ENCODE measurements at places on chromosomes 1 and 21. TPM values are rescaled to one million over a fixed set of nuclear protein-coding genes. Genes with fewer than 3 reads are reported as not detected.

- no peak for DNase-seq
Observed at GRCh38 chr1:18877282-18877681, 17.8 kb upstream of the TAS1R2 start.

DNA sequence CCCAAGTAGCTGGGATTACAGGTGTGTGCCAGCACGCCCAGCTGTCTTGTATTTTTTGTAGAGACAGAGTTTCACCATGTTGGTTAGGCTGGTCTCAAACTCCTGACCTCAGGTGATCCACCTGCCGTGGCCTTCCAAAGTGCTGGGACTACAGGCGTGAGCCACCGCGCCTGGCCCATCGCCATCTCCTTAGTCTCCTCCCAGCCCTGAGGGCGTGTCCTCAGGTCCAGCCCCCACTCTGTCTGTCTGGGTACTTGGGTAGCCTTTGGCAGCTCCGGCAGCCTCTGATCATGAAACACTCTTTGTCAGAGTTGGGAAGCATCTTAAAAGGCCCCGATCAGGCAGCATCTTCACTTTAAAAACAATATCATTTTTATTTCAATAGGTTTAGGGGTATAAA lies 90.3 kb upstream of the DISP3 start:
- no peak for DNase-seq

DNA sequence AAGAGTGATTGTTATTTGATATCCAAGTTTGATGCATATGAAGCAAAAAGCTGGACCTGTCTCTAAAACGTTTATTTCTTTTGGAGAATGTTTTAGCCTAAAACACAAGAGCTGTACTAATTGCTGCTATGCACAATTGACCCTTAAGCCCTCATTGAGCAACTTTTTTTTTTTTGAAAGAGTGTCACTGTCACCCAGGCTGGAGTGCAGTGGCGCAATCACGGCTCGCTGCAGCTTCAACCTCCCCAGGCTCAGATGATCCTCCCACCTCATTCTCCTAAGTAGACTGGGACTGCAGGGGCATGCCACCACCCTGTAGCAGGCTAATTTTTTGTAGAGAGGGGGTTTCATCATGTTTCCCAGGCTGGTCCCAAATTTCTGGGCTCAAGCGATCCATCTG lies 129.1 kb downstream of the PIK3R3 start:
- no peak for DNase-seq

DNA sequence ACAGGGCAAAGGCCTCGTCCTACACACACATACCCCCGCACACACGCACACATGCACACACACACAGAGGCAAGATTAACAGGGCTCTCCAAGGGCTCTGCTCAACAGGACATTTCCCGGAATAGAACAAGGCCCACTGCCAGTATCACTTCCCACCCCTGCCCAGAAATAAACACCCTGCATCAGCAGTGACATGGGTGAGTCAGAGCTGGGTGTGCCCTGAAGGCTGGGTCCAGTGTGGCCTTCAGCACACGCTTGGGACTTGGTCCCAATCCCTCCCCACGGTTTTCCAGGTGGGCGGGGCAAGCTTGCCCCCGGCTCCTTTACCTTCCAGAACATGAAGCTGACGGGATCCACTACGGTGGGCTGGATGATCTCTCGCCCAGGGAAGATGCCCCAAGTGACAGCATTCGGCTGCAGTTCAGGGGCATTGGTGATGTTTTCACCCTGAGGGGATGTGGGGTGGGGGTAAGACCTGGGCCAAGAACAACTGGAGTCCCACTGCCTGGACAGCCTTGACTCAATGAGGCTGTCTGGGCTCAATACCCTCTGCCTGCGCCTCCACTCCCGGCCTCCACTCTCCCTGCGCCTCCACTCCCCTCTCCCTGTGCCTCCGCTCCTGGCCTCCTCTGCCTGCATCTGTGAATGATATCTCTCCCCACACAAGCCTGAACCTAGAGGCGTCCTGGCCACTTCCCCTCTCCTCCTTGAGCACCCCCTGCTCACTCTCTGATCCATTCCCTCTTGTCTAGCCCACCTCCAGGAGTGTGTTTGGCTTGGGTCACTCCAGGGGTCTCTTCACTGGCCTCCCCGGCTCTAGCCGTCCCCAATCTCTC lies 14.7 kb downstream of the MTHFR start:
- peak; percentile 98 for DNase-seq

DNA sequence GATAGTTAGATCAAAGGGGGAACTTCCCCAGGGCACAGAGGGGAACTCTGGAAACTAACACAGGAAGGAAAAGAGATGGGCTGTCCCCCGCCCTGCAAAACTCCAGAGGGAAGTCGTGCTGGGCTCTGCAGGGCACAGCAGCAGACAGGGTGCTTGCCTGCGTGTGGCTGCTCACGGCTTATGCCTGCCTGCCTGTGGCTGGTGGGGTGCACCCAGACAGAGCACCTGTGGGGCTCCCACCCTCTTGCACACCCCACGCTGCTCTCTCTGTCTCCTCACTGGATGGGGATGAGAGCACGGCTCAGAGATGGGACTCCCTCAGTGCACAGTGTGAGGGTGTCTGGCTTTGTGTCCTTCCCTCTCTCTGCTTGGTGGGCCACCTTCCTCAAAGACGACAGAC lies 13.5 kb upstream of the ETV3L start:
- no peak for DNase-seq

GRCh38 chr1:89907727-89908212 lies 86.9 kb downstream of the LRRC8D start:
- peak; percentile 43 for DNase-seq

- DNase-seq, result no peak
Observed at GRCh38 chr1:160453443-160453842, 53.1 kb downstream of the VANGL2 start.

DNA sequence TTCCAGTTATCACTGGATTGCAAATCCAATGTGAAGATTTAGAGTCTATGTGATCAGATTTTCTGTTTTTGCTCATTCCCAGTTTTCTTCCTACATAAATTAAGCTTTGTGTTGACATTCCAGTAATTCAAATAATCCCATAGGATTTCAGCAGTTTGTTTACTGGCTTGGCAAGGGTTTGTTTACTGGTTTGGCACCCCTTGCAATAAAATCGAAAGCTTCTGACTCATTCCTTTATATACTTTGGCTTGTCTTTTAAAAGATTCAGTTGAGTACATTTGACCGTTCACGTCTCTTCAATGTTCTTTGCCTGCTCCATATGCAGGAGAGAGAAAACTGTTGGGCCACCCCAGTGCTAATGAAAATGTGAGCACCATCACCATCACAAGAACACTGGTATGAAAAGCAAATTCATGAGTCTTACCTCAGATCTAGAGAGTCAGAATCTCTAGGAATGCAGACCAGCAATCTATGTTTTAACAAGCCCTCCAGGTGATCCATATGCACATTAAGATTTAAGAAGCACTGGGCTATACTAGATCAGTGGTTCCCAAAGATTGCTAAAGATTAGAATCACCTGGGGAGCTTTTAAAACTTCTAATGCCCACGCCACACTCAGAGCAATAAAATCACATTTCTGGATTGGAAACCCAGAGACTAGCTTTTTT lies 32.8 kb downstream of the ZC3H11B start:
- peak; percentile 48 for DNase-seq

DNA sequence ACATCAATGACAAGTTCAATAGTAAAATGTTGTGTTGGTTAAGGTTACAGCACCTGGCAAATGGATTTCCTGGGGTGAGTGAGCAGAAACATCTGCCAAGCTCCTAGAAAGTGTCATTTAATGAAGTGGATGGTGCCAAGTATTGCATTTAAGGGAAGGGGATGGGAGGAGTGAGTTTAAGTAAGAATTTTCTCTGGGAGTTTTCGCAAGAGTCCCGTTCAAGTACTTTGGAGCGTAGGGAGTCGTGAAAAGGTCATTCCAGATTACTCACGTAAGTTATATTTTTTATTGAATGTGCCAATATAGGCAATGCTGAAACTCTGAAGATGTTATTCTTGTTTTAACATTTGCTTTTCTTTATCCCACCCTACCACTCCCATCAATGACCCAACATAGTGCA lies 117.4 kb upstream of the RAB3GAP2 start:
- no peak for DNase-seq

DNA sequence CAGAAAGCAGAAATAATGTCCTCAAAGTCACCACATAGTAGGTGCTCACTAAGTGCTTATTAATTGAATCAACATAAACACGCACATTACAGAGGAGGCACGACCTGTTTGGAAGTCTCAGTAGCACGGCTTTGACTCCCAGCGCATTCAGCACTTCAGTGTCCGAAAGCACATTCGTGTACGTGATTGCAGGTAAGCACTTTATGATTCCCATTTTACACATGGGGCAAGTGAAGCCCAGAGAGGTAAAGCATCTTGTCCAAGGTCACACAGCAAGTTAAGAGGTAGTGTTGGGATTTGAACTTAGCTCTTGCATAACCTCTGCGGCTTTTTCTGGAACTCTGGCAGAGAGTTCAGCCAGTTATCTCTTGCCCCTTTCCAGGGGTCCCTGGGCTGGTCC lies 85.2 kb upstream of the WNT4 start:
- no peak for DNase-seq

DNA sequence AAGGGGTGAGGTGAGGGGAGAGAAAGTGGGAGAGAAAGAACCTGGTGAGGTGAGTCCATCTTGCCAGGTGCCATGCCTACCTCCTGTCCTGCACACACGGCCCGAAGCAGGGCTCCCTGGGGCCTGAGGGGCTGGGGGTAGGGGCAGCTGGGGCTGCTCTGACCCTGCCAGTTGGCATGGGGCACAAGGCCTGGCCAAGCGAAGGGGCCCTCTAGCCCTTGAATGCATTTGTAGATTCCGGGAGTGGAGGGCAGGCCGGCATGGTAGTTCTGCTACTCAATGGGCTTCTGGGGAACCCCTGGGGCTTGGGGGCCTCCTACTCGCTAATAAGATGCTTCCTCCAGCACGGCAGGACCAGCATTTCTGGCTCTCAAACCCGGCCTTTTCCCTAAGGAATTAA lies 3.6 kb upstream of the PRDM16 start:
- DNase-seq, result no peak

GRCh38 chr1:210616356-210616755 lies 287.7 kb downstream of the HHAT start:
- no peak for DNase-seq

- DNase-seq, result no peak
Observed at GRCh38 chr1:7389906-7390603, 381.0 kb upstream of the VAMP3 start.

GRCh38 chr1:31627301-31627929 lies 9.9 kb downstream of the HCRTR1 start:
- peak; percentile 51 for DNase-seq

DNA sequence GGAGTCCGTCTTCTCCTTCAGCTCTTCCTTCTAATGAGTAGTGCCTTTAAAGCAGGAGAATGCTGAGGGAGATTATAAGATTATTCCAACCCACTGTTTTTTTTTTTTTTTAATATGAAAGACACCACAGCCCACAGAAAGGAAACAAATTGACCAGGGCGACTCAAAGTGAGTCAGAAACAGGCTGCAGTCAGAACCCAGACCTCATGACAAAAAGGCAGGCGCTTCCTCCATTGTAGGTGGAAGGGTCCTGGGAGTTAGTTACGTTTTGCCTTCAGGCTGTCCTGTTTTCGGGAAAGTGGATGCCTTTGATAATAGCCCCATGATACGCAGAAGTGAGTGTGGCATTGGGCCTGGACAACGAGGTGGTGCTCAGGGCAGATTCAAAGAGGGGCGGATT lies 21.0 kb downstream of the PLXNA2 start:
- no peak for DNase-seq

DNA sequence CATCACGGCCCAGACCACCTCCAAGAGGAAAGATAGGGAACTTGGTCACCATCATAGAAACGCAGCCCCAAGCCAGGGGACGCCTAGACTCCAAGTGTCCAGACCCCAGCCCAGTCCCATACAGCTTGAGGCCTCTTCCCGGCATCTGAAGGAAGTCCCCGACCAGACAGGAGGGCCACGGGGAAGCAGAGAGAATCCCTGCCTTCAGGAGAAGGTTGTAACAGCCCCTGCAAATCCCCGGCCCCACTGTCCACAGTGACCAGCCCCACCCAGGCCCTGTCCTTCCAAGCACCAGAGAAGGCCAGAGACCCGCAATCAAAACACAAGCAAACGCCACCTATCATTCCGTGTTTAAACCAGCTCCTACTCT lies 1.7 kb downstream of the SLC19A1 start:
- DNase-seq, result peak; percentile 42

DNA sequence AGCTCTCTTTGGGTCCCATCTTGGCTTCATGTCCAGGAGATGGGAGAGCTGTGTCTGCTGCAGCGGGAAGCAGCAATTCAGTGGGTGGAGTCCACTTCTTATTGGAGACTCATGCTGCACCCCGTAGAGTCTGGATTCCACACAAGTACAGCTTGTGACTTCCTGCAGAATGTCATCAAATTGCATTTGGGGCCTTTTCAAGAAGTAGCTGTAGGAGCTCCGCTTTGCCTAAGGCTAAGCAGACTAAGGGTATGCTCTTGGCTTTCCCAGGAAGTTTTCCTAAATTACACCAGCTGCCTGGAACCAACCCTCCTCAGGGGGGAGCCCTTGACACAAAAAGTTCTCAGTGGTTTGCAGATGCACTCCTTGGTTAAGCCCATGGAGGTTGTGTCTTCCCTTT lies 5.7 kb upstream of the MOB3C start:
- DNase-seq, result peak; percentile 31

DNA sequence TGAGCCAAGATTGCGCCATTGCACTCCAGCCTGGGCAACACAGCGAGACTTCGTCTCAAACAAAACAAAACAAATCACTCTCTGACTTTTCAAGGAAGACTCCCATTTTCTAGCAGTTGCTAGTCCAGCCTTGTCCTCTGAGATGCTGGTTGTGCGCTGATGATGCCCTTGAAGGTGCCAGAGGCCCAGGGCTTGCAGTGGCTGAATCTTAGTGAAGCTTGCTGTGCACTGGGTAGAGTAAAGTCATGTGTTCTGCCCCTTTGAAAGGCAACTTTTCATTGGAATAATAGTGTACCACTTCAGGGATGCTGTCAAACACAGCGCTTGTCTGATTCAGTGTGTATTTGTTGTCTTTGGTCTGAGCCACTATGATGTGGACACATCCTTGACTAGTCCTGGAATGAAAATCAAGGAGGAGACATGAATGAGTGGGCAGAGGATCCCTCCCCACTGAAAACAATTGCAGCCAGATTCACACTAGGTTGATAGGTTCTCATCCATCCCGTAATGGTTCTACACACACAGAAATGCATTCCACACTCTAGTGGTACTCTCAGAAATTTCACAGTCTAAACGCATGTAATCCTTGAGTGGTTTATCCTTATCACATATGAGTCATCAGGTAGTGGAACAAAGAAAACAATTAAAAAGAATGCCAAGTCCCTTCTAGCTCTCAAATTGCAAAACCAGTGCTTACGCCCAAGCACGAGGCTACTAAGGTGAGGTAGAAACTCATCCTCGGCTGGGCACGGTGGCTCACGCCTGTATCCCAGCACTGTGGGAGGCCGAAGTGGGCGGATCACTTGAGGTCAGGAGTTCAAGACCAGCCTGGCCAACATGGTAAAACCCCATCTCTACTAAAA lies 17.8 kb upstream of the TDRD10 start:
- peak; percentile 90 for DNase-seq

RPTN gene
- not detected for total RNA-seq

LIPI gene
- total RNA-seq, result not detected

TMIGD3 gene
- total RNA-seq, result not detected

ELF3 gene
- 0.09 TPM for total RNA-seq

PRELP gene
- 1.4 TPM for total RNA-seq

AGL gene
- total RNA-seq, result 17.3 TPM

PPM1J gene
- total RNA-seq, result 0.63 TPM

UTS2 gene
- total RNA-seq, result not detected

FMOD gene
- total RNA-seq, result 6.6 TPM

NEK2 gene
- not detected for total RNA-seq

COL9A2 gene
- 7.0 TPM for total RNA-seq

Data from fibroblast of the aortic adventitia (primary cell).